H1 (cell line): ENCODE measurements at places on chromosomes 1 and 21. TPM values are rescaled to one million over a fixed set of nuclear protein-coding genes. Genes with fewer than 3 reads are reported as not detected.

DNA sequence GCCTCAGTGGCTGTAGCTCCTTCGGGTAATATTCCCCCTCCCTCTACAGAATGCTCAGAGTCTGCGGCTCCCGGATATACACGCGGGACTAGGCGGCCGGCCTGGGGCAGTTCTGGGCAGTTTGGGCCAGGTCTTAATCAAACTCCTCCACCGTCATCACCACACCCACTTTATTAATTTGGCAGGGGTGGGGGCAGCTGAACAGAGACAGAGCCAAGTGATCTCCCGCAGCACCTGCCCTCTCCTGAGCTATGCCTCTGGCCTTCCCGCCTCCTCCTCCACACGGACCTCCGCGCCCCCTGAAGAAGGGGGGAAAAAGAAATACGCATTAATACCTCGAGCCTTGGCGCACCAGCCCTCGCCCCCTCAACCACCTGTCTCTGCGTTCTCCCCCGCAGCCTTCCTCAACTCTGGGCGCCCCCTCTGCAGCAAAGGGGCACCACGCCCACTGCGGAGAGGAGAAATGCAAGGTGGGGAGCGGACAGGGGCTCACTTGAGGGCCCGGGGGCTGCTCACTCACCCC lies 42.6 kb downstream of the CD34 start:
- DNase-seq = no peak
- no peak overlapping the region for H3K27ac ChIP-seq
- no peaks in the 10 kb centered on the region for H3K27me3 ChIP-seq
- peak overlapping the region; percentile 49 for H3K4me3 ChIP-seq
- H3K36me3 ChIP-seq = no peaks in the 10 kb centered on the region
- H3K4me1 ChIP-seq = peaks cover 7% of the 10 kb centered on the region

GRCh38 chr1:84619383-84620102 lies 45.3 kb upstream of the CTBS start:
- no peaks in the 10 kb centered on the region for H3K4me1 ChIP-seq
- no peaks in the 10 kb centered on the region for H3K27me3 ChIP-seq
- H3K27ac ChIP-seq = no peak overlapping the region
- no peak overlapping the region for H3K4me3 ChIP-seq

- no peaks in the 10 kb centered on the region for H3K27me3 ChIP-seq
- no peaks in the 10 kb centered on the region for H3K36me3 ChIP-seq
- H3K27ac ChIP-seq = no peak overlapping the region
- no peak overlapping the region for H3K4me3 ChIP-seq
- H3K4me1 ChIP-seq = no peaks in the 10 kb centered on the region
These were observed 26.5 kb upstream of the NTPCR start for GRCh38 chr1:232923739-232924386.

DNA sequence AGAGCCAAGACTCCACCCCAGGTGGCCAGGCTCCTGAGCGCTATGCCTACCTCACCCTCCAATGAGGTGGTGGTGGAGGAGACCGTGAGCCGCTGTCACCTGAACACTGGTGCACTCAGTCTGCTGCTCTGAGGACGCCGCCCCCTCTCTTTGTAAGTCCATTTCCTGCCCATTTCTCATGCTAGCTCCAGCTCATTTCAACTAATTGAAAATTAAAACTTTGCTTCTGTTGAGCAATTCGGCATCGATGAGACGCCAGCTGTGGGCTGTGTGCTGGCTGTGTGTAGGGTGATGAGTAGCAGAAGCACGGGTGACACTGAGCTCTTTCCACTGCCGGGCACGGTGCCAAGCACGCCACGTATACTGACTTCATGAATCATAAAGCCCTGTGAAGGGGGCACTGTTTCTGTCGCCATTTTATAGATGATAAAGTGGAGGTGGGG lies 11.2 kb downstream of the TNFRSF1B start:
- H3K27me3 ChIP-seq = no peaks in the 10 kb centered on the region
- H3K36me3 ChIP-seq = no peaks in the 10 kb centered on the region
- no peak for DNase-seq
- no peak overlapping the region for H3K27ac ChIP-seq
- H3K4me1 ChIP-seq = 0 out of 2 replicates have a peak, but pooled peaks cover 2% of the 10 kb centered on the region

- no peak overlapping the region for H3K27ac ChIP-seq
- no peaks in the 10 kb centered on the region for H3K27me3 ChIP-seq
- H3K4me3 ChIP-seq = no peak overlapping the region
- no peaks in the 10 kb centered on the region for H3K4me1 ChIP-seq
- peaks cover 2% of the 10 kb centered on the region for H3K36me3 ChIP-seq
- DNase-seq = no peak
These were observed 6.3 kb downstream of the ASPM start for GRCh38 chr1:197140121-197140520.

DNA sequence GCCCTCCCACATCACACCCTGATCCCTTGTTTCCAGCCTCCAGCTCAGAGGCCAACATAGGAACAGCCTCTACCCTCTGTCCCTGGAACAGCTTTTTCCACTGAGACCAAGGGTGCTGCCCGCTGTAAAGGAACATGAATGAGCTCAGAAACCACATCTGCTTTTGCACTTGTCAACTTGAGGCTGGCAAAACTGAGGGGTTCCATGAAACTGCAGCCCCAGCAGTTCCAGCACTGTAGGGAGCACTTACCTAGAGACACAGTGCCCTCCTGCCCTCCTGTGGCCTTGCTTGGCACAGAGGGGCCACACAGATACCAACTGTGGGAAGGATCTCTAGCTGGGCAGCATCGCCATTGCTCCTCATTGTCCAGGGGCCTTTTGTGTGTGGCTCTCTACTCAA lies 51.7 kb downstream of the ITPKB start:
- no peaks in the 10 kb centered on the region for H3K27me3 ChIP-seq
- no peak overlapping the region for H3K27ac ChIP-seq
- H3K4me3 ChIP-seq = no peak overlapping the region
- DNase-seq = no peak

- no peak overlapping the region for H3K4me3 ChIP-seq
- no peak overlapping the region for H3K27ac ChIP-seq
- no peaks in the 10 kb centered on the region for H3K4me1 ChIP-seq
- H3K36me3 ChIP-seq = no peaks in the 10 kb centered on the region
- no peak for DNase-seq
- no peaks in the 10 kb centered on the region for H3K27me3 ChIP-seq
These were observed 221.6 kb downstream of the BRINP2 start for GRCh38 chr1:177392336-177392735.

GRCh38 chr1:104574620-104575019 lies 824.9 kb downstream of the AMY1C start:
- H3K4me3 ChIP-seq = no peak overlapping the region
- H3K4me1 ChIP-seq = no peaks in the 10 kb centered on the region
- no peaks in the 10 kb centered on the region for H3K27me3 ChIP-seq
- H3K27ac ChIP-seq = no peak overlapping the region

DNA sequence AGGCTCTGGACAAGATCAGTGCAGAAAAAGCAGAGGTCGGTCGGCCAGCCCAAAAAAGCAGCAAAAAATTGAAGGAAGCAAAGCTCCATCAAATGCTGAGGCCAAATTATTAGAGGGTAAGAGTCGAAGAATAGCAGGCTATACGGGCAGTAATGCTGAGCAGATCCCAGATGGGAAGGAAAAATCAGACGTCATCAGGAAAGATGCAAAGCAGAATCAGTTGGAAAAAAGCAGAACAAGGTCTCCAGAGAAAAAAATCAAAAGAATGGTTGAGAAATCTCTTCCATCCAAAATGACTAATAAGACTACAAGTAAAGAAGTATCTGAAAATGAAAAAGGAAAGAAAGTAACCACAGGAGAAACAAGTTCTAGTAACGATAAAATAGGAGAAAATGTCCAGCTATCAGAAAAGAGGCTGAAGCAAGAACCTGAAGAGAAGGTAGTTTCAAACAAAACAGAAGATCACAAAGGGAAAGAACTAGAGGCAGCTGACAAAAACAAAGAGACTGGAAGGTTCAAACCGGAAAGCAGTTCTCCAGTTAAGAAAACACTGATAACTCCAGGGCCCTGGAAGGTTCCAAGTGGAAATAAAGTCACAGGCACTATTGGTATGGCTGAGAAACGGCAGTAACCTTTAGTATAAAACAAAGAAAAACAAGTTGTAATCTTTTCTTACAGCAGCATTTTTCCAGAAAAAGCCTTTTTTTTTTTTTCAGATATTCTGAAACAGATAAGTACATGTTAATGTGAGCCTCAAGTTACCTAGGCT lies 75.7 kb downstream of the PHTF1 start:
- H3K27me3 ChIP-seq = no peaks in the 10 kb centered on the region
- no peaks in the 10 kb centered on the region for H3K36me3 ChIP-seq
- H3K4me3 ChIP-seq = no peak overlapping the region
- H3K4me1 ChIP-seq = no peaks in the 10 kb centered on the region

DNA sequence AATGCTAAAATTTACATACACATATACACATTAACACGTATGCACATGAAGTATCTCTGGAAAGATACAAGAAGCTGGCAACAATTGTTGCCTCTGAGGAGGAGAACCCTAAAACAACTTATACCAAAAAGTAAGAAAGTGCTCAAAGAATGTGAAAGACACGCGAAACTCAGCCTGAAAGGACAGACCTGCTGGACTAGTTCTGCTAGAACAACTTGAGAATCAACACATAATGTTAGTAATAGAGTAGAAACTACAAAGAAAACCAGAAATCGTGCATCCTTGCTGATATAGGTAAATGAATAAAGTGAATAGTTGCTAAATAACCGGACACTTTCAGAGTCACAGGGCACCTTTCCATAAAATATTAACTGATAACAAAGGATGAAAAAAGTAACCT lies 242.5 kb downstream of the RERE start:
- H3K36me3 ChIP-seq = no peaks in the 10 kb centered on the region
- H3K27ac ChIP-seq = no peak overlapping the region
- no peak overlapping the region for H3K4me3 ChIP-seq
- peaks cover 4% of the 10 kb centered on the region for H3K4me1 ChIP-seq

DNA sequence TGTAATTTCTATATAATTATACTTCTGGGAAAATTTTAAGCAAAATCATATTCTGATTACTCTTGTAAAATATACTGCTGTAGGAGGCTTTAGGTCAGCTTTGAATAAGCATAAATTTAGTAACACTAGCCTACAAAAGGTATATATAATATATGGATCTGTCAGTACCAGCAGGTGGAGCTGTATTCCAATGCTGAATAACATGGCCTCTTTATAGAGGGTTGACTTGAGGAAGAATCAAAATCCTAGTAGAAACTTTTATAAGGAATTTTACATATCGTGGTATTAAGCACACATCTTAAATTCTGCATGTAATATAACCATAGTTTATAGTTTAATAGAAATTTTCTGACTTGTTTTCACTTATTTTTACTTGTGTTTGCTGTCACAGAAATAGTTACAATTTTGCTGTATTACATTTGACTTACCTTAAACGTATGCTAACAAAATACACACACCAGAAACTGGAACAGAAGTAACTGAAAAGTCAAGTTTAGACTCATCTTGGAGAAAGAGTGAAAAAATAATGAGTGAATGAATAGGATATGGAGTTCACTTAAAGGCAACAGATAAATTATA lies 79.3 kb downstream of the HMCN1 start:
- no peaks in the 10 kb centered on the region for H3K27me3 ChIP-seq
- H3K27ac ChIP-seq = no peak overlapping the region
- no peak for DNase-seq
- no peaks in the 10 kb centered on the region for H3K4me1 ChIP-seq

- DNase-seq = no peak
- H3K36me3 ChIP-seq = no peaks in the 10 kb centered on the region
- no peaks in the 10 kb centered on the region for H3K4me1 ChIP-seq
- H3K27me3 ChIP-seq = no peaks in the 10 kb centered on the region
These were observed 263.9 kb downstream of the NTNG1 start for GRCh38 chr1:107404756-107405155.

DNA sequence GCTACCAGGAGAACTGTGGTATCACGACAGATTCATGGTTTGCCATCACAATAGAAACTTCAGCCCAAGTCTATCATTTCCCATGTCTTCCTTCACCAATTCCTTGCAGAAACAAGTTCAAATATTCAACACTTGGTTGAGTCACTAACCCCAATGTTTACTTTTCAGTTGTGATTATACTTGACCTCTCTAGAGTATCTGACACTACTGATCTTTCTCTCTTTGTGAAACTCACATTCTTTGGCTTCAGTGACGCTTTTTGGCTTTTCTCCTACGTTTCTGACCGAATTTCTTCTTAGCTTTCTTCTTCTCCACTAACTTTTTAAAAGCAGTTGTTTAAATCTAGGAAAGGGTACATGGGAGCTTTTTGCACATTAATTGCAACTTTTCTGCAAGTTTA lies 48.8 kb upstream of the HMGB4 start:
- no peaks in the 10 kb centered on the region for H3K4me1 ChIP-seq
- no peak for DNase-seq
- no peak overlapping the region for H3K4me3 ChIP-seq
- H3K36me3 ChIP-seq = 0 out of 2 replicates have a peak, but pooled peaks cover 3% of the 10 kb centered on the region
- H3K27ac ChIP-seq = no peak overlapping the region

DNA sequence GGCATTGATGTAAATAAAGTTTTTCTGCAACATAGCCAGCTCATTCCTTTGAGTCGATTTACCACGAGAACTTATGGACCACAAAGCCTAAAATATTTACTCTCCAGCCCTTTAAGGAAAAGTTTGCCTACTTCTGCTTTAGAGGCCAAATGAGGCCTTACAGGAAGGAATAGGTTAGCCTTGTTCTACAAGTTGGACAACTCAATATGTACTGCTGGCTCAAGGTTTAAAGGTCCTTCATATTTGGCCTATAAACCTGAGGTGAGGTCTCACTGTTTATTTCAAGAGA lies 144.5 kb upstream of the DNAH14 start:
- H3K27me3 ChIP-seq = peaks cover 1% of the 10 kb centered on the region
- H3K27ac ChIP-seq = no peak overlapping the region
- peaks cover 3% of the 10 kb centered on the region; the same call in 1 of the 2 replicates for H3K4me1 ChIP-seq
- no peak for DNase-seq
- H3K4me3 ChIP-seq = no peak overlapping the region
- no peaks in the 10 kb centered on the region for H3K36me3 ChIP-seq

DNA sequence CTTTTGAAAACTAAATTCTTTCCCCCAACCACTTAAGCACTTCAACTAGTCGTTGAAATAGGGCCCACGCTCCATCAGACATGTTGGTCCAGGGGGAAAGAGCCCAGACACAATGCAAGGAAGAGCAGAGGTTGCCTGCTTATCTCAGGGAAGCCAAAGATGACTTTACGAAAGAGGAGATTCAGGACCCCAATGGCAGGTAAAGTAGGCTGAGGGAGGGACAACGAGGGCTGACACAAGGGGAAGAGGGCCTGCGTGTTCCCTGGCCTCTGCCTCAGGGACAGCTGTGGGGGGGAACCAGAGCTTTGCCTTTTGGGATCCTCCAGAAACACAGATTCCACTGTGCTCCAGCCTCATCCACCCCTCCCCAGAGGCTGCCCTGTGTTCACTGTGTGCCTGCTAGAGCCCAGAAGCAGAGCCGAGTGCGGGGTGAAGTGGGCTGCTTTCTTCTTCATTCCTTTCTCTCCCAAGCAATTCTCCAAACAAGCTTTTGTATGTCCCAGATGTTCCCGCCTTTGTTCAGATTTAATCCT lies 135.5 kb upstream of the GRIK3 start:
- H3K4me3 ChIP-seq = no peak overlapping the region
- DNase-seq = no peak
- no peaks in the 10 kb centered on the region for H3K27me3 ChIP-seq
- H3K36me3 ChIP-seq = no peaks in the 10 kb centered on the region
- H3K4me1 ChIP-seq = no peaks in the 10 kb centered on the region

COPA gene
- total RNA-seq = 115 TPM in 2 replicates

ADCY10 gene
- total RNA-seq = not detected in 2 replicates

ZMYND12 gene
- total RNA-seq = not detected in 2 replicates

AMY1B gene
- not detected in 2 replicates for total RNA-seq

CRP gene
- total RNA-seq = not detected in 2 replicates

PGLYRP3 gene
- total RNA-seq = not detected in 2 replicates

GPR37L1 gene
- 0.08 and 0.13 TPM in 2 replicates for total RNA-seq

FCRLA gene
- total RNA-seq = not detected in 2 replicates

CACYBP gene
- total RNA-seq = 195 and 247 TPM in 2 replicates

DPT gene
- total RNA-seq = not detected in 2 replicates

CATSPERE gene
- 0.27 and 0.45 TPM in 2 replicates for total RNA-seq

COG2 gene
- 33.3 and 36.7 TPM in 2 replicates for total RNA-seq

TTC39A gene
- total RNA-seq = 3.6 and 5.5 TPM in 2 replicates

FHAD1 gene
- total RNA-seq = 0.69 and 1.5 TPM in 2 replicates
